ENCODE measurements at places on chromosomes 3 and 15.

DNA sequence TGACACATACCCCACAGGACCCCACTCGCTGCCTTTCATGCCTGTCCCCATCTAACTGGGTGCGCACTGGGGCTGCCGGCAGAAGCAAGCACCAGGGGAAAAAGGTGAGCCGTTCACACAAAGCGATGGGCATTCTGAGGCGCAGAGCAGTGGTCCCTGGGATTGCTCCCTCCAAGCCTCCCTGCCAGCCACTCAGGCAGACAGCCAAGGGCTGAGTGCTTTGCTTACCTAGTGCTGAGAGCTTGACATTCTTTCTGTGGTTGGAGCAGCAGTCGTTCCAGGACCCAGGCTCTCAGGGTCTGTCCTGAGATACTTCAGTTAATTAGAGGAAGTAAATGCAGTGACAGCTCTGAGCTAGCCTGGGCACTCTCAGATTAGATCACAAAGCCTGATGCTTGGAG is 5.7 kb downstream of the ESYT3 start:
- DNase-seq, result no peak

- peak; percentile 74 for DNase-seq
These were observed 296.1 kb downstream of the RPLP1 start for GRCh38 chr15:69748576-69749185.

DNA sequence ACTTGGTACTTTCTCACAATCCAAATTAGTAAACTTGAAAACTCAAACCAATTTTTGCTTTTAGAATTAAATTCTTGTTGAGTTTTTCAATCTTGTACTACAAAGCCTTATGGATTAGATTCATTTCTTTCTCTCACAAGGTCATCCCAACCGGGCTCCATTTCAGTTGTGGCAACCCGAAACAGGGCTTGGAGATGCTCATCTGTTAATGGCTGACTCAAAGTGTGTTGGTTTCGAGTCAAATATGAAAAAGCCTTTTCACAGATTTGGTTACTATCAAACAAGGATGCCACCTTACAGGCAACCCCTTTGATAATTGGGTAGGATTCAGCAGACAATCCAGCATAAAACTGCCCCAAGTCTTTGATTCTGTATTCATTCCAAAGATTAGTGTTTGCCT is 1.8 kb downstream of the EPM2AIP1 start:
- no peak for DNase-seq

DNA sequence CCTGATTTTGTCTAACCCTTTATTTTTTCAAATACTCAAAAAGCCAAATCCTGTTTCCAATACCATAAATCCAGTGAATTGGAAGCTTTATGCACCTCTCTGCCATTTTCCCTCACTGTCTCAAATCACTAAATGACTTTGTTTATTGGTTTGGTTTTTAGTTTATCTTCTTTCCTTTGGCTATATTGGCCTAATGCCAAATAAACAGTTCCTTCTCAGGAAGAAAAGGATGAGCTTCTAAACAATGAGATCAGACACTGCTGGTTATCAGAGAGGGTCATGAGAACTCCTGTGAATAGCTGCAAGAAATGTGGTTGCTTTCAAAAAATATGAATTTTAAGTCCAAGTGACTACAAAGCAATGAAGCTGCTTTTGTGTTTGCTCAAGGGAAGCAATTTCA is 359.9 kb downstream of the MECOM start:
- DNase-seq, result no peak

DNA sequence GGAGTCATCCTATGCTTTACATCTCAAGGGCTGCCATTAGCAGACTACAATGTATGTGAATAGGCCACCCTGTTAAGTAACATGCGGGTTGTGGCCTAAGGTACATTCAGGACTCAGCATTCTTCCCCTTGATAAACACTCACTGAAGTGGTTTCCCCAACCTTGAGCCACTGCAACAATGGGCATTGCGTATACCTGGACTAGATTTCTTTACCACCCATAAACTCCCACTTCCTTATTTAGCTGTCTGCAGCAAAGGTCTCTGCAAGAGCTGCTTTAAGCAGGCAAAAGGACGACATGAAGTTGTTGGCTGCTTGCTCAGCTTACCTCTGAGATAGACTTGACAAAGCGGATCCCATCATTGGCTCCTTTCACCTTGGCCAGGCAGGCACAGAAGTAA is 16.2 kb downstream of the FYCO1 start:
- no peak for DNase-seq

GRCh38 chr15:101526442-101526841 is 36.9 kb upstream of the PCSK6 start:
- DNase-seq, result no peak

DNA sequence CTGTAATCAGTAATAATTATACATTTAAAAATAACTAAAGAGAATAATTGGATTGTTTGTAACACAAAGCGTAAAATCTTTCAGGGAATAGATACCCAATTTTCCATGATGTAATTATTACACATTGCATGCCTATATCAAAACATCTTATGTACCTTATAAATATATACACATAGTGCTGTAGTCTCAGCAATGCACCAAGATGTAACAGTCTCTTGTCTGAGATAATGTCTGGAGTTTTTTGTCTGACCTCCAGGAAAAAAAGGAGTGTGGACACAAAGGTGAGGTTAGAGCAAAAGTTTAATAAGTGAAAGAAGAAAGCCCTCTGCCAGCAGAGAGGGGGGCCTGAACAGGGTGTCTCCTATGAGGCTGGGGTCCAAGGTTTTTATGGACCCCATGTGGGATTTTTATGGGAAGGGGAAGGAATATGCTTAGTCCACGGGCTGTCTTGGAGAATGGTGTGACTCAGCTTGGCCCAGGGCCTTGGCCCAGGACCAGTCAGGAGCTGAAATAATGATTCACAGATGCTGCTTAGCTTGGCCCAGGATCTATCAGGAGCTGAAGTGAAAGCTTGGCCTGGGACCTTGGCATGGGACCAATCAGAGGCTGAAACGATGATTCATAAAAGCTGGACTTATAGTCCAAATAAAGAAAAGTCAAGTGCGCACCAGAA is 545.0 kb downstream of the ZPLD1 start:
- DNase-seq, result peak; percentile 92

GRCh38 chr3:58074997-58075396 is 66.8 kb downstream of the FLNB start:
- no peak for DNase-seq

DNA sequence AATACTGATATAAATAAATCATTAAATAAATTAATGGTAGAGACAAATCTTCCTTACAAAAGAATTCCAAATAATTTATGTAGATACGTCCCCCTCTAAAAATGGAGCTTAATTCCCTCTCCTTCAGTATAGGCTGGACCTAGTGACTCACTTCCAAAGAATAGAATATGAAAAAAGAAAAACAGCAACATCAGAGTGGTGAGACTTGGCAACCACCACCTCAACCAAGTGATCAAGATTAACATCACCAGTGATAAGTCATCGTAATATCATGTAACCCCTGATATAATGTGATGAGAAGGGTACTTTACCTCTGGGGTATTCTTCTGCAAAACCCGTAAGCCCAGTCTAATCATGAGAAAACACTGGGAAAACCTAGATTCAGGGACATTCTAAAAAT is 13.4 kb downstream of the GOLGB1 start:
- DNase-seq, result no peak
